Hepatocyte (in vitro differentiated cells): ENCODE measurements at places on chromosomes 1 and 21. TPM values are rescaled to one million over a fixed set of nuclear protein-coding genes. Genes with fewer than 3 reads are reported as not detected.
A peak's percentile ranks its signal among the peaks of the same experiment; 100 is the strongest.

GRCh38 chr21:46117586-46118315 lies 19.8 kb downstream of the COL6A2 start:
- no peak overlapping the region for H3K27ac ChIP-seq
- no peaks in the 10 kb centered on the region for H3K36me3 ChIP-seq
- DNase-seq, result no peak
- no peaks in the 10 kb centered on the region for H3K4me1 ChIP-seq
- no peaks in the 10 kb centered on the region for H3K27me3 ChIP-seq

DNA sequence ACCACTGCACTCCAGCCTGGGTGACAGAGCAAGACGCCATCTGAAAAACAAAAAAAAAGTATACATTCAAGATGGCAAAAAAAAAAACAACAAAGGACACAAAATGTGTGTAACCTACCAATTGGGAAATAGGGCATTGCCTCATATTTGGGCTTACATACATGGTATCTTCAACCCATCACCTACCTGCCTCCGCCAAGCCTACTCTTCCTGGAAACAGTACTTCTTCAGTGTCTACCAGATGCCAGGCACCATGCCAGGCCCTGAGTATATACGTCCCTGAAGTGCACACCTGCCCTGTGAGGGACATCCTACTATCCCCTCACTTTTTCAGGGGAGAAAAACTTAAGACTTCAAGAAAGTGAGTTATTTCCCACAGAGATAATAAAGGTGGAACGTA lies 160.2 kb downstream of the TOMM20 start:
- H3K36me3 ChIP-seq, result no peaks in the 10 kb centered on the region
- H3K4me1 ChIP-seq, result peaks cover 59% of the 10 kb centered on the region
- no peak for DNase-seq

GRCh38 chr1:186491336-186491735 lies 30.4 kb upstream of the PDC start:
- H3K27ac ChIP-seq, result no peak overlapping the region
- no peak overlapping the region for H3K4me3 ChIP-seq
- H3K4me1 ChIP-seq, result peaks cover 11% of the 10 kb centered on the region
- H3K27me3 ChIP-seq, result no peaks in the 10 kb centered on the region

DNA sequence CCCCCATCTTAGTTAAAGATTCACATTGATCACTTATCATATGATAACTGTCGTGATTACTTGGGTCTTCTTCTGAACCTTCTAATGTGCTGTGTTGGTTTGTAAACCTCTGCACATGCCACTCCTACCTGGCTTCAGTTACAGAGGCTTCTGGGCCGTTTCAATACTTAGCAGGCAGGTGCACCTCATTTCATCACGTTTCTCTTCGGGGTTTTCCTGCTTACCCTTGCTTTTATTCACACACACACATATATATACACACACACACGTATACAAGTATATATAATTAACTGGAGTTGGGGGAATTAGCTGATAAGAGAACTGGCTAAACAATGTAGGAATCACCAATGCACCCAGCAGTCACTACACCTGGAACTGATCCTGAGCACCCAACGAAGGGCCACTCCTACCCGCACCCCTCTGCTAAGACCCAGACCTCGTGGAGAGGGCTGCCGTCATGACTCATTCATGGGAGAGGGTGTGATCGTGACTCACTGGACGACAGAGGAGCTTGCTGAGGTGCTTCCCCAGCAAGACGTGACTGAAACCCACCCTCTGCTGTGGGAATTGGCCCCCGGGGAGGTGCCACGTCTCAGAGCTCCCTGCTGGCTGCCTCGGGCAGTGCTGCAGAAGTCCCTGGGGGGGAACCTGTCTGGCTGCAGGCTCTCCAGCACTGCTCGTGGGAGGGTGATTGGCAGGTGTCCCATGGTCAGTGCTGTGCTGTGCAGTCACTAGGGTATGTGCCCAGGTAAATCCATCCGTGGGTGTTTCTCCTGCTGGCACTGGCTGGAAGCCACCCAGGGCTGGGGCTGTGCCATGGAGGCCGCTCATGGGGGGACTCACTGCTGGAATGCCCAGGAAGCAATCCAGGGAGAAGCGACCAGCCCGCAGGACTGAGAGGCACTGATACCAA lies 166.6 kb downstream of the DYRK1A start:
- H3K27me3 ChIP-seq, result no peaks in the 10 kb centered on the region
- H3K27ac ChIP-seq, result no peak overlapping the region
- no peak overlapping the region for H3K4me3 ChIP-seq
- no peaks in the 10 kb centered on the region for H3K36me3 ChIP-seq
- peak; percentile 52 for DNase-seq
- peaks cover 16% of the 10 kb centered on the region for H3K4me1 ChIP-seq

- H3K4me1 ChIP-seq, result no peaks in the 10 kb centered on the region
- no peak for DNase-seq
- no peak overlapping the region for H3K4me3 ChIP-seq
- H3K27ac ChIP-seq, result no peak overlapping the region
- H3K36me3 ChIP-seq, result no peaks in the 10 kb centered on the region
- no peaks in the 10 kb centered on the region for H3K27me3 ChIP-seq
Observed at GRCh38 chr1:168092566-168093355, 44.0 kb downstream of the GPR161 start.

DNA sequence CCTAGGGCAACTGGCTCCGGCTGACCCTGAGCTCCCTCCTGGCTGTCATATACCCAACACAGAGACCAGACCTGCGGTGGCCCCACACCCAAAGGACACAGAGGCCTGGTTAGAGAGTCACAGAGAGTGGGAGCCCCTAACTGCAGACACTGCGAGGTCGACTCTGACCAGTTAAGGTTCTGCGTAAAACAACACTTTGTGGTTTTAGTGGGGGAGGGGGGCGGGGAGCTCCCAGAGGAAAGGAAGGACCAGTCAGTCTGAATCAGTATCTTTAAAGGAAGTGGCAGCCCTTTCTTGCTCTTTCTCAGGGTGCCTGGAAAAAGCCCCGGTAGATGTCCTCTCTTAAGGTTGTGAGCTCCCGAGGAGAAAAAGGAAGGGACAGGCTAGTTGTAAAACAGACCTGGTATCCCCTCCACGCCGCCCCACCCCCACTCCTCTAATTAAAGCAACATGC lies 2.4 kb downstream of the SSBP3 start:
- DNase-seq, result no peak
- peak overlapping the region; percentile 26 for H3K4me3 ChIP-seq
- peak overlapping the region; percentile 24 for H3K27ac ChIP-seq
- H3K27me3 ChIP-seq, result no peaks in the 10 kb centered on the region
- no peaks in the 10 kb centered on the region for H3K36me3 ChIP-seq

DNA sequence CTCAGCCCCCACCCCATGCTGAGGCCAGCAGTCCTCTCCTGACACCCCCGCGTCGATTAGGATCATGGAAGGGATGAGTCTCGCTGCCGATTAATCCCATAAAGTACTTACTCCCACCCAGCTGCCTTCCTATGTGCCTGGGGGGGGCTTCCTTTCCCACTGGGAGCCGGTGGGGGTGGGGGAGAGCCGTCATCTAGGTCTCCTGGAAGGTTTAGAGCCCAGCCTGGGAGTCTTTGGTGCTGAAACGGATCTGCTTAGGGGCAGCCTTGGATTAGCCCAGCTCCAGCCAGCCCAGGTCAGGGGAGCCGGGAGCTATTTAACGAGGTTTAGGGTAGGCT lies 9.8 kb downstream of the SAMD11 start:
- DNase-seq, result no peak
- H3K36me3 ChIP-seq, result no peaks in the 10 kb centered on the region
- peaks cover 23% of the 10 kb centered on the region for H3K27me3 ChIP-seq
- peaks cover 28% of the 10 kb centered on the region for H3K4me1 ChIP-seq

DNA sequence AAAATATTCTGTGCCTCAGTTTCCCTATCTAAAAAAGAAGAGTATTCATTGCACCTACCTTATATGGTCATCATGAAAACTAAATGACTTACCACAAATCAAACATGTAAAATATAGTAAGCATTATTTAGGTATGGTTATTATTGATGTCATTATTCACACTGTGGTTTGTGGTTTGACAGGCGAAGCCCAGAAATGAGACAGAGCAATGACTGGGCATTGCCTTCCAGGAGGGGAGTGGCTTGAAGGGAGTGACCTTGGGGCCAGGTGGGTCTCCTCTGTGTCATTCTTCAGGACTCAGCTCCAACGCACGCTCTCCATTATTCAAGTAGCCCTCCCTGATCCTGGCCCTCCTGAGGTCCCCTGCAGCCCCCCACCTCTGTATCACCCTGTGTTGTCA lies 133.7 kb downstream of the DMRTA2 start:
- H3K27ac ChIP-seq, result no peak overlapping the region
- H3K27me3 ChIP-seq, result no peaks in the 10 kb centered on the region
- no peak overlapping the region for H3K4me3 ChIP-seq
- no peak for DNase-seq

DNA sequence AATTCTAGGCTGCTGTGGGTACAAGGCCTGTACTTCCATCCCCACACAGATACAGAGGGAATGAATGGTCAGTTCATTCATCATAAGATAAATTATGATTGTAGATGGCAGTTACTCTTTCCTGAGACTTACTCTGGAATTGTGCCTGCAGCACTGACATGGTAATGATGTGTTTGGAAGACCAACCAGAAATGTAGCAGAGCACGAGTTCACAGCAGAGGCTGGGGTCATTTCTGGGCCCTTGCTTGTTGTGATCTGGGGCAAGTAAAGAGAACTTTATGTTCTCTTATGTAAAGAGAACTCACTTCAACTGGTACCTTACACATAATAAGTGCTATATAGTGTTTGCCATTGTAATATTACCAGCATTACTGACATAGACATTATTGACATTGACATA lies 411.9 kb downstream of the NTNG1 start:
- H3K4me1 ChIP-seq, result no peaks in the 10 kb centered on the region
- no peak overlapping the region for H3K4me3 ChIP-seq
- DNase-seq, result no peak
- no peaks in the 10 kb centered on the region for H3K27me3 ChIP-seq
- no peaks in the 10 kb centered on the region for H3K36me3 ChIP-seq

DNA sequence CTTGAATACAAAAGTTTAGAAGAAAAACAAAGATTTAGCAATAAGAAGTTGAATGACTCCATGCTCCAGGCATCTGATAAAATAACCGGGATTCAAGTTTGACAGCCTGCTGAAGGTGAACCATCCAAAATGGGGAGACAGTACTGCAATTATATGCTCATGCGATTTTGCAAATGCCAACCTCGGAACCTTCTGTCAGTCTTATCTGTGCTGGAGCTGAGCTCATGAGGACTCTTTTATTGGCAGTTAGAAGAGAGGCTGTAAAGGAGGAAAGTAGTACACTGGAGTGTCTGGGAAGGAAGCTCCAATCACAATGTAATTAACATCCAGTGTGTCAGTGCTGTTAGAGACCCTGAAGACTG lies 170.0 kb downstream of the GALNT2 start:
- no peaks in the 10 kb centered on the region for H3K4me1 ChIP-seq
- no peaks in the 10 kb centered on the region for H3K27me3 ChIP-seq
- H3K27ac ChIP-seq, result no peak overlapping the region
- no peak overlapping the region for H3K4me3 ChIP-seq
- DNase-seq, result no peak

- no peaks in the 10 kb centered on the region for H3K4me1 ChIP-seq
- H3K36me3 ChIP-seq, result no peaks in the 10 kb centered on the region
- DNase-seq, result peak; percentile 56
Observed at GRCh38 chr1:153790966-153791647, 15.9 kb downstream of the SLC27A3 start.

DNA sequence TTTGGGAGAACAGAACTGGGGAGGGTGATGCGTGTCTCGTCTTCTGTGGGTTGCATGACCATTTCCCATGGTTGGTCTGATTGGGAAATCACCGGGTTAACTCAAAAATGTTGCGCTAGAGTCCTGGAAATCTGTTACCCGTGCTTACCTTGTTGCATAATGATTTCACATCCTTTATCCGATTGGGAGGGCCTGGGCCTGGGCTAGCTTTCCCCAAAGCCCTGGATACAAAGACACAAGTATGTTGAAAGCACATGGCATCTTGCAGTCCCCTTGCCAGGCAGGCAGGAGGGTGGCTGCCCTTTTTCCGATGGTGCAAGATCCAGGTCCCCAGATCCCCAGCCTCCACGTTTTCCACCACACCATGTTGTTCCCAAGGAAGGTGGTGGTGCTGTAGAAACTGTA lies 582 bp downstream of the TRPM2 start:
- no peaks in the 10 kb centered on the region for H3K27me3 ChIP-seq
- no peak overlapping the region for H3K27ac ChIP-seq
- H3K4me1 ChIP-seq, result no peaks in the 10 kb centered on the region
- H3K36me3 ChIP-seq, result no peaks in the 10 kb centered on the region
- no peak overlapping the region for H3K4me3 ChIP-seq

- H3K27me3 ChIP-seq, result no peaks in the 10 kb centered on the region
- no peak overlapping the region for H3K4me3 ChIP-seq
- DNase-seq, result no peak
- no peaks in the 10 kb centered on the region for H3K36me3 ChIP-seq
Observed at GRCh38 chr1:201748335-201748734, 80.6 kb upstream of the IPO9 start.

GRCh38 chr1:52404116-52404974 lies at the start of the genes ORC1 and PRPF38A:
TSS of gene ORC1 (minus strand) at chr1:52404423. CDS start at chr1:52402223, 2,200 bp downstream.
TSS of gene PRPF38A (plus strand) at chr1:52404602. CDS start at chr1:52404750, 148 bp downstream.
- no peaks in the 10 kb centered on the region for H3K27me3 ChIP-seq
- peak within 1 kb of the TSS; percentile 98 for H3K27ac ChIP-seq
- no peaks in the 10 kb centered on the region for H3K36me3 ChIP-seq
- peak within 1 kb of the TSS; percentile 65 for H3K4me3 ChIP-seq
- peaks cover 6% of the 10 kb centered on the region for H3K4me1 ChIP-seq

DNA sequence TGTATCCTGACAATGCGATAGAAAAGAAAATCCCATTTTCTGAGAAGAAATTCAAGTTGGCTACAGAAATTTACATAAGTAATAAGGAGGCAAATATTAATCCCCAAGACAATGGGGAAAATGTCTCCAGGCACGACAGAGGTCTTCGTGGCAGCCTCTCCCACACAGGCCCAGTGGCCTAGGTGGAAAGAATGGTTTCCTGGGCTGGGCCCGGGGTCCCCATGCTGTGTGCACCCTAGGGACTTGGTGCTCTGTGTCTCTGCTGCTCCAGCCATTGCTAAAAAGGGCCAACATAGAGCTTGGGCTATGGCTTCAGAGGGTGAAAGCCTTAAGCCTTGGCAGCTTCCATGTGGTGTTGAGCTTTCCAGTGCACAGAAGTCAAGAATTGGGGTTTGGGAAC lies 102.5 kb upstream of the LYPLAL1 start:
- peaks cover 9% of the 10 kb centered on the region for H3K4me1 ChIP-seq
- H3K36me3 ChIP-seq, result no peaks in the 10 kb centered on the region
- no peak overlapping the region for H3K4me3 ChIP-seq
- DNase-seq, result no peak
- no peak overlapping the region for H3K27ac ChIP-seq

- H3K36me3 ChIP-seq, result no peaks in the 10 kb centered on the region
- DNase-seq, result peak; percentile 10
- no peak overlapping the region for H3K4me3 ChIP-seq
- no peak overlapping the region for H3K27ac ChIP-seq
- H3K4me1 ChIP-seq, result no peaks in the 10 kb centered on the region
Observed at GRCh38 chr21:25568246-25568645, 39.0 kb downstream of the MRPL39 start.

- DNase-seq, result no peak
- H3K4me1 ChIP-seq, result no peaks in the 10 kb centered on the region
- no peak overlapping the region for H3K4me3 ChIP-seq
- H3K27ac ChIP-seq, result no peak overlapping the region
Observed at GRCh38 chr1:38826262-38826661, 33.3 kb downstream of the RRAGC start.

- no peaks in the 10 kb centered on the region for H3K36me3 ChIP-seq
- H3K4me1 ChIP-seq, result no peaks in the 10 kb centered on the region
- H3K4me3 ChIP-seq, result no peak overlapping the region
- DNase-seq, result peak; percentile 54
Observed at GRCh38 chr1:80258659-80259058, 1252.1 kb upstream of the ADGRL4 start.

Gene SLC30A2
- 4.5 and 4.8 TPM in 2 replicates for polyA plus RNA-seq

Gene LAD1
- 63.5 and 68.6 TPM in 2 replicates for polyA plus RNA-seq

Gene HRNR
- polyA plus RNA-seq, result not detected in 2 replicates

Gene COL9A2
- 24.9 and 33.5 TPM in 2 replicates for polyA plus RNA-seq
